Activated naive CD4-positive, alpha-beta T cell treated with anti-CD3 and anti-CD28 coated beads, Interleukin-2, amount 10 ng/mL, durations not matched to agents 7 days and 5 days (primary cell): ENCODE measurements at places on chromosomes 2 and 18.

DNA sequence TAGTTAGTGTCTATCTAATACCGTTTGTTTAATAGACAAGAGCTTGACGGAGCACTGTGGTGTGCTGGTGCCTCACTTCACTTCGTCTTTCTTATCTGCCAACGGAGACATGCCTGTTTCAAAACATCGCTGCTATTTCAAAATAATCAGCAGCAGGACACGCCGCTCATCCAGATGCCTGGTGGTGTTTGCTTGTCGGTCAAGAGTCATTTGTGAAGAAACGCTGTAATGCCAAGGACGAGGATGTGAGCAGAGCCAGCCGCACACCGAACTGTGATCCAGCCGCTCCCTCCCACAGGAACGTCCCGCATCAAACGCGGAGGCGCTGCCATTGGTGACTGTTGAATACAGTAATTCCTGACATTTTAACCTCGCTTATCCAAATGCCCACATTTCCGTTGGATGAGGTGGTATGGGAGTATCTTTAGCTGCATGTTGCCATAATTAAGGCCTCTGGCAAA, 432.4 kb downstream of the FBXO15 start:
- H3K36me3 ChIP-seq, result no peaks in the 10 kb centered on the region
- no peaks in the 10 kb centered on the region for H3K27me3 ChIP-seq
- no peak overlapping the region for H3K4me3 ChIP-seq
- H3K4me1 ChIP-seq, result no peaks in the 10 kb centered on the region
- H3K27ac ChIP-seq, result no peak overlapping the region

- no peak overlapping the region for H3K27ac ChIP-seq
- H3K27me3 ChIP-seq, result no peaks in the 10 kb centered on the region
- DNase-seq, result no peak
- peaks cover 69% of the 10 kb centered on the region for H3K4me1 ChIP-seq
- H3K36me3 ChIP-seq, result peaks cover 37% of the 10 kb centered on the region
Observed at GRCh38 chr2:197229509-197230443, 80.8 kb downstream of the ANKRD44 start.

- H3K27me3 ChIP-seq, result peaks cover 4% of the 10 kb centered on the region
- no peaks in the 10 kb centered on the region for H3K36me3 ChIP-seq
- no peak overlapping the region for H3K4me3 ChIP-seq
- peaks cover 3% of the 10 kb centered on the region for H3K4me1 ChIP-seq
Observed at GRCh38 chr2:8157621-8158430, 524.0 kb upstream of the ID2 start.

GRCh38 chr18:79345366-79345765, 50.4 kb upstream of the NFATC1 start:
- H3K4me1 ChIP-seq, result peaks cover 2% of the 10 kb centered on the region
- no peak overlapping the region for H3K27ac ChIP-seq
- DNase-seq, result no peak
- no peak overlapping the region for H3K4me3 ChIP-seq
- no peaks in the 10 kb centered on the region for H3K27me3 ChIP-seq

- H3K36me3 ChIP-seq, result no peaks in the 10 kb centered on the region
- H3K27me3 ChIP-seq, result peaks cover 24% of the 10 kb centered on the region
- H3K4me3 ChIP-seq, result no peak overlapping the region
Observed at GRCh38 chr2:233820774-233821105, 33.6 kb downstream of the HJURP start.

GRCh38 chr18:42459873-42460272, 504.8 kb downstream of the PIK3C3 start:
- H3K27me3 ChIP-seq, result no peaks in the 10 kb centered on the region
- H3K4me3 ChIP-seq, result no peak overlapping the region
- H3K36me3 ChIP-seq, result no peaks in the 10 kb centered on the region
- DNase-seq, result no peak
- no peaks in the 10 kb centered on the region for H3K4me1 ChIP-seq

GRCh38 chr2:120433816-120434290, 87.9 kb downstream of the INHBB start:
- H3K27ac ChIP-seq, result no peak overlapping the region
- H3K4me1 ChIP-seq, result no peaks in the 10 kb centered on the region

- H3K27me3 ChIP-seq, result no peaks in the 10 kb centered on the region
- no peak overlapping the region for H3K4me3 ChIP-seq
- peaks cover 15% of the 10 kb centered on the region for H3K4me1 ChIP-seq
Observed at GRCh38 chr2:3610881-3611505, 16.1 kb downstream of the COLEC11 start.

- H3K4me1 ChIP-seq, result no peaks in the 10 kb centered on the region
- no peaks in the 10 kb centered on the region for H3K36me3 ChIP-seq
- H3K4me3 ChIP-seq, result no peak overlapping the region
- DNase-seq, result no peak
- no peaks in the 10 kb centered on the region for H3K27me3 ChIP-seq
Observed at GRCh38 chr2:1770566-1771380, 26.5 kb upstream of the PXDN start.
